ENCODE measurements at places on chromosomes 11 and 22. TPM values are rescaled to one million over a fixed set of nuclear protein-coding genes. Genes with fewer than 3 reads are reported as not detected.

DNA sequence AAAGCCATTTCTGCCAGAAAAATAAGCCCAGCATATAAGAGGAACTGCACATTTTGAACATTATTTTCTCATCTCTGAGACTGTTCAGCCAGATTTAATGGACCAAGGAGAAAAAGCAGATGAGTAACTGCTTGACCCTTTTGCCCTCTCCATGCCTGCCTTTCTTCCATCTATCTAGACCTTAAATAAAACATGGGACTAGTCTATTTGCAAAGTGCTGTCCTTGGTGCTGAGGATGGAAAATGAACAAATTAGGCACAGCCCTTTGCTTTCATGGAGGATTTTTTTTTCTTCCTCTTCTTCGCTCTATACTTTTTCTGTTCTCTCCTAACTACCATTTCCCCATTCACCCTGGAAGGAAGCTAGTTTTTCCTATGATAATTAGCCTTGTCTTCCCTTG, 361.3 kb downstream of the GRM5 start:
- no peak for DNase-seq

- no peak for DNase-seq
Measured at GRCh38 chr11:32353884-32354283, 81.5 kb downstream of the WT1 start.

DNA sequence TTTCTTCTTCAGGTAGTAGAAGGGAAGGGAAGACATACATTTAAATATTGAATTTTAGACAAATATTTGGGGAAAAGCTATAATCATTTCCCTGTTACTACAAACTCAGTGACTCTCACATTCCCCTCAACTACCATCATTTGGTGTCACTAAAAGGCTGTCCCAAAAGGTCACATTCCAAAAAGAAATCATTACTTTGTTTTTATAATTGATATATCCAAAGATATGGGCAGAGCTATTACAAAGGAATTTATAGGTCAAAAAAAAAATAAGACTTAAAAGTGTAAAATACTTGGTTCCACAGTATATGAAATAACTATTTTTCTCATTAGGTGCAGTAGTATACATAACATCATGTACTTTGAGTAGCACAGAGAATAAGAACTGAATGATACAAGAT, 751.4 kb downstream of the KCNA4 start:
- DNase-seq: no peak

GRCh38 chr11:69358398-69359020, 64.6 kb downstream of the MYEOV start:
- no peak for DNase-seq

DNA sequence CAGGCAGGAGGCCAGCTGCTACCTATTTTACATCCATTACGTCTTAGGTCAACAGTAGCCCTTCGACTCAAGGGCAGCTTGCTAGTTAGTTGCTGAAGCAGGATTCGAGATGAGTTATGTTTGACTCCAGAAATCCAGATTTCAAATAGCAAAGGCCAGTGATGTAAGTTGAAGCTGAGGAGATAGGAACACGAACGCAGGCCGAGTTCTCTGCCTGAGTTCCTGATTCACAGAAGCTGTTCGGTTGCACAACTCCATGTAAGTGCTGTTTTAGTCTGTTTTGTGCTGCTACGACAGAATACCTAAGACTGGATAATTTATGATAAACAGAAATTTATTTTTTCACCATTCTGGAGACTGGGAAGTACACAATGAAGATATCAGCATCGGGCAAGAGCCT, 111.2 kb downstream of the SLC1A2 start:
- DNase-seq: no peak

DNA sequence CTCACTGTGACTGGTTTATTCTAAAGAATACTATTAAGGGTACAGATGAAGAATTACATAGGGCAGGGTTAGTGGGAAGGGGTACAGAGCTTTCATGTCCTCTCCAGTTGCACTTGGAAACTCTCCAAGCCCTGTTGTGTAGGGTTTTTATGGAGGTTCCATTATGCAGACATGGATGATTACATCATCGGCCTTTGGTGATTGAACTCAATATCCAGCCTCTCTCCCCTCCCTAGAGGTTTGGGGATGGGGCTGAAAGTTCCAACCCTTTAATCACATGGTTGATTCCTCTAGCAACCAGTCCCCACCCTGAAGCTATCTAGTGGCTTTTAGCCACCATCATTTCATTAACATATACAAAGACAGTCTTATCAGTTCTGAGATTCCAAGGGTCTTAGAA, 472.6 kb downstream of the BUD13 start:
- DNase-seq: no peak

GRCh38 chr22:48234011-48234410, 1471.6 kb downstream of the TBC1D22A start:
- no peak for DNase-seq

GRCh38 chr11:43908191-43908590, 27.6 kb downstream of the ALKBH3 start:
- no peak for DNase-seq

DNA sequence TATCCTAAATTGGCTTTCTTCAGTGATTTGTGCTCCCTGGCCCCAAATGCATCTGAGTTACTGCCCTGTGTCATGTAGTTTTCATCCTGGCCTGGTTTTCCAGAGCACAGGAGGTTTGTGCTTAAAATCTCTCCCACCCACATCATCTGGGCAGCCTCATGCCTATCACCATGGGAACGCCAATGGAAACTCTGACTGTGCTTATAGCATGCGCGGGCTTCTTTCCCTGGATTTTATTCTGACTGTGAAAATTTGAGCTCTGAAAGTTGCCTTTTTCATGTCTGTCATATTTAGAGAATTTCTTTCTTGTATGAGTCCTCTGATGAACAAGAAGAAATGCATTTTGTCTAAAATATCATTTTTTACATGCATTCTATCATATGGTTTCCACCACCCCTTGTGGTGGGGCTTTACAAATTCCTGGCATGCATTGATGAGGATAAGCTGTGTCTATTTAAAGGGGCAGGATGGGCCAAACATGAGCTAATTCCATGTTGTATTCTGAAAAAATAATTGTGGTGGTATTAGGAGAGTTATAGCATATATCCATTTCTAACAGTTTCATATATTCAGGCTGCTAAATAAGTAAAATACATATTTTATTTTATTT, 55.1 kb downstream of the IRAG1 start:
- DNase-seq: no peak

GRCh38 chr11:12103411-12104225, 6.8 kb upstream of the MICAL2 start:
- DNase-seq: no peak

- no peak for DNase-seq
Measured at GRCh38 chr11:86990515-86990914, 35.3 kb upstream of the FZD4 start.

DNA sequence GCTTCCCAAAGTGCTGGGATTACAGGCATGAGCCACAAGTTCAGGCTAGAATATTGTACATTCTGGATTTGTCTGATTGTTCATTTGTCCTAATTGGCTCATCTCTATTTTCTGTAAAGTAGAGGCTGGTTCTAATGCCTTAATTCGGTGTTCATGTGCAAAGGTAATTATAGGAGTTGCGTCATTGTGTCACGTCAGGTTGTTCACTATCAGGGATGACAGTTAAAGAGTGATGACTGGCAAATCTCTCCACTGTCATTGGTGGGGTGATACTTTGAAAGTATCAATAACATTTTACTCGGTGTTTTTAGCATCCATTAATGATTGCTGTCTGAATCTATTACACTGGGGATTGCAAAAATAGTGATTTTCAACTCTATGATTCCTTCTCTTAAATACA, 103.5 kb downstream of the HIPK3 start:
- DNase-seq: no peak

DNA sequence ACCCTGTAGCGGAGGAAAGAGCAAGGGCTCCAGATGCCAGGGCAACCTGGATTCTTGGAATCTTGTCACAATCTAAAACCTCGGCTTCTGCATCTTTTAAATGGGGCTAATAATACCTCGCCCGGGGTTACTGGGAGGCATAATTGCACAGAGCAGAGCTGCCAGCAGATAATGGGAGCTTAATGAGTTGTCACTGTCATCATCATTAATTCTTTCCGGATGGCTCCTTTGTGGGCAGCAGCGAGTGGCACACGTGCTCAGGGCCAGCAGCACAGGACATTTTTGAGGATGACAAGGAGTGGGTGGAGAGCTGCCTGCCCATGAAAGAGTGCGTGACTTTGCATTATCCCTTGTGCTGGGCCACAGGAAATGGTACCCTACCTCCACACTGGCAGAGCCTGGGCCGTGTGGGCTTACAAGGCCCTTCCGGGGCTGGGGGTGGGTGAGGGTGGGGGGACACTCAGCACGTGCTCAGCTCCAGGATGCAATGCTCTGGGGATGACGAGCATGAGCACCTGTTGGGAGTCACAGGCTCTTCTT, 5.7 kb downstream of the PDGFB start:
- no peak for DNase-seq

DNA sequence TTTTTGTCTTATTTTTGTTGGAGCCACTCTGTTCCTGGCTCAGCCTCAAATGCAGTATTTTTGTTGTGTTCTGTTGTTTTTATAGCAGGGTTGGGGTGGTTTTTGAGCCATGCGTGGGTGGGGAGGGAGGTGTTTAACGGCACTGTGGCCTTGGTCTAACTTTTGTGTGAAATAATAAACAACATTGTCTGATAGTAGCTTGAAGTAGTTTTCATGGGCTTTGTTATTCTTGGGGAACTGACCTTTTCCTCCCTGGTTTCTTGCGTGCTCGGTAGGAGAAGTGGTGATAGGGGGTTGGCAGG, 6.0 kb upstream of the MCM5 start:
- DNase-seq: no peak

DNA sequence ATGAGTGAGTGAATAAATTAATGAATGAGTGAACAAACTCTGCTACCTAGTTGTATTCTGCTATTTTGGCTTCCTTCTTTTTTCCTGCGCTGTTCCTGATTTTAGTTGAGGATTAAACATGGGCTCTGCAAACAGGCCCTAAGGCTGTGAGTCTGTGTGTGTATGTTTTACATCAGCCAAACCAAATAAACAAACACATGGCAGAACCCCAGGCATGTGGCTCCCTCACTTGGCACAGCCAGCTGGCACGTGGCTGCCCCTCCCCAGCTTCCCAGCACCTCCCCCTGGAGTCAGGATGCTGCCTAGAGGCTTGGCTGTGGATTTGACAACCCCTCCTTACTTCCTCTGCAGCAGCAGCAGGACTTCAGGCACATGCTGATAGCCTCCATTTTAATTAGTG, 593.2 kb downstream of the INSC start:
- no peak for DNase-seq

DNA sequence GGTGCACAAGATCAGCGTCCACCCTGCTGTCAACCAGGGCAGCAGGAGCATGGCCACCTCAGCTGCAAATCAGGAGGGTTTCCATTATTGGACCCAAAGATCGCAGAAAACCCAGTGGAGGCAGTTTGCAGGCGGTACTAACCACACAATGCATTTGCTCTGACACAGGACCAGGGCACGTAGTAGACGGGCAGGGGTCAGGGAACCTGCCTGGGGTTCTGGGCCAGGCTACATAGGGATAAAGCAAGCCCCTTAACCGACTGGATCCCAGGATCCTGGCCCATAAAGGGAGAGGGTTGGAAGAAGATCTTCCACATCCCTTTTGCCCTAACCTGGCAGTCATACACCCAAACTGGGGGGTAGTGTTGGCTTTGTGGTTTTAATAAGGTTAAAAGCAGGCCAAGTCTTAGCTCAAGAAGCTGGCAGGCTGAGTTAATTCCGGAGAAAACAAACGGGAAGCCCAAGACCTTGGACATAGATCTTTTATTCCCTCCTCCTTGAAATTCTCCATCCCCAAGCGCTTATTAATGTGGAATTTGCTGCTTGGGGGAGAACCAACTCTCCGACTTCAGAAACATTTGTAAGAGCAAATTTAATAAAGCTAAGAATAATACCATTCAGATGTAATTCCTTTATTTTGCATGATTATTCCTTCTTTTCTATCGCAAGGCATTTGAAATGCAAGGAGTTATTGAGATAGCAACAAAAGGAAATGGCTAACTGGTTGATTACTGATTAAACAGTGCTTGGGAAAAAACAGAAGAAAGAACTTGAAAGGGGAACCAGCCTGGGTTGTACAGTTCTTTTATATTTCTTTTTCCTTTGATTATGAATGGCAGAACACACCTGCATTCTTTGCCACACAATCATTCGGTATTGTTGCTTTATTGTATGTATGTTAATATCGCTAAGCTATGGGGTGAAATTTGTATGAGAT, 6.3 kb upstream of the ARHGAP8 start:
- no peak for DNase-seq

- DNase-seq: peak; percentile 79
Measured at GRCh38 chr22:22195265-22196017, 49.1 kb upstream of the VPREB1 start.

- DNase-seq: peak; percentile 44
Measured at GRCh38 chr11:86592659-86593451, 79.6 kb downstream of the ME3 start.

GRCh38 chr11:119055901-119056300, 1.1 kb downstream of the HYOU1 start:
- DNase-seq: no peak

- DNase-seq: no peak
Measured at GRCh38 chr11:7021318-7021717, 1.0 kb downstream of the NLRP14 start.

DNA sequence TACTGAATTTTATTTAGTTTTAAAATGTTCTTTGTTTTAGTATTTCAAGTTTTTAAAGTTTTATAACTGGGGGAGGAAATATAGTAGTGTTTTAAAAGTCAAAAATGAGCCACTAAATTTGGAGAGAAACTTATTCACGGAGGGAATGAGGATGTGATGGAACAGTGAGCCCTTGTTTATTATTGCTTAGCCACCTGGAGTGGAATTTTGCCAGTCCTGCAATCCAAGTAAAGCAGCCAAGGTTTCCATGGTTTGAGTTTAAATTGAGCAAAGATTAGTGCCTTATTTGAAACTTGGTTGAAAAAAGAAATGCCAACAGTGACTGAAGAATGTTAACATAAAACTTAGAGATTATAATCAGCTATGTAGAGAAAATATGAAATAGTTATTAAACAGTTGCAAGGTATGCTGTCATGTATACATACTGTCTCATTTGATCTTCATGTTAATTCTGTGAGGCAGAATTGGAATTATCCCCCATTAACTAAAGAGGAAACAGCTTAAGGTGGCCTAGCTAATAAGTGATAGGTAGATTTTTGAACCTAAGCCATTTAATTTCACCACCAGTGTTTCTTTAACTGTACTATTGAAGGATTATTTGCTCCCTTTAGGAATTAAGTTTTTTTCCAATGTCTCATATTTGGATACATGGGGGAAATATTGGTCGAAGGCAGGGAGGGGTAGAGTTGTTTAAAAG, 36.4 kb downstream of the SWAP70 start:
- DNase-seq: no peak

GRCh38 chr11:77175869-77176539, 48.0 kb downstream of the MYO7A start:
- no peak for DNase-seq

DNA sequence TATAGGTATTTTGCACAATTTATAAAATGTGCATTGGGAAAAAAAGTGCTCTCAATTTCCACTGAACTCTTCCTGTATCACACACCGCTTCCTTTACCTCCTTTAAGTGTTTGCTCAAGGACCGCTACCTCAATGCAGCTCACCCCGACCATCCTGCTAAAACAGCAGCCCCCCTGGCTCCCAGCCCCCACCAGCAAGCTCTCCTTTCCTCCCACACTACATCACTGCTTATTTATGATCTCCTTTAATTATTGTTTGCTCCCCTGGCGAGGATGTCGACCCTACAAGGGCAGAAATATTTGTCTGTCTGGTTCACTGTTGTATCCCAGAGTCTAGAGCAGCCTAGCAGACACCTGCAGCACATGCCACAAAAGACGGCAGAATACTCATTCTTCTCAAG, 10.0 kb downstream of the SHANK2 start:
- no peak for DNase-seq

Gene MAP6
- 7.0 TPM for total RNA-seq

Gene BTBD18
- total RNA-seq: not detected

Gene TMEM151A
- total RNA-seq: 9.1 TPM

Gene CSF2RB
- total RNA-seq: 5.7 TPM

Gene LYVE1
- 106 TPM for total RNA-seq

Gene OR8D4
- not detected for total RNA-seq
